ENCODE measurements at places on chromosomes 2 and 18.

- DNase-seq: no peak
These were observed 9.3 kb downstream of the L3MBTL4 start for GRCh38 chr18:6405237-6406074.

- peak; percentile 95 for DNase-seq
These were observed 223.3 kb upstream of the STON1 start for GRCh38 chr2:48306409-48307284.

DNA sequence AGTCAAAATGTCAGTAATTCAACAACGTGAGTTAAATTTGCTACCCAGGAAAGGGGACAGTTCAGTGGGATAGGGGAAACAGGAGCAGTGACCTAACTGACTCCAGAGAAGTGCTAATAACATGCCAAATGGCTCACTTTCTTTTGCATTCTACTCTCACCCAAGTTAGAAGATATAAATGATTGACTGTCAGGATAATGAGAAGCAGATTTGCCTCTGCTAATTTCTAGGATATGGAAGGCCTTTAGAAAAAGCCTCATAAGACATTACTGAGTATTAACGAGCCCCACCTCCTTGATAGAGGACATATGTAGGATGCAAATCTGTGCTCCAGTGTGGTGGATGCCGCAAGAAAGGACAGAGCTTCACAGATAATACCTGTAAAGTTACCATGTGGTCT lies 318.6 kb upstream of the NT5C1B start:
- no peak for DNase-seq

- DNase-seq: no peak
These were observed 90.0 kb downstream of the ZCCHC2 start for GRCh38 chr18:62612776-62613175.

DNA sequence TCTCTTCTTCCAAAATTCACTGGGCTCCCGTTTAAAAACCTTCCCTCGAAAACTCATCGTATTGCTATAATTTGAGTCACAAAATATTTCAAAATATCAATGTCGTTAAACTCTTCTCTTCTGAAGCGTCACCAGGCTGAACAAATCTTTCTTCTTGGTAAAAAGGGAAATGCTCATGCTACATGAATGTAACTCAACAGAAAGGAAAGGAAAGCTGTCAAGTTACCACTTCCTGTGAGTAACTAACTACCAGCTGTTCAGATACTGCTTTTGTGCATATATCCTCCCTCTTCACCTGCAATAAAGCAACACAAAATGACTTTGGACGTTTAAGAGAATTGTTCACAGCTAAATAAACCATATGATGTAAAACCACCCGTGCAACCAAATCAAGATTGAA lies 95.4 kb downstream of the DOCK10 start:
- DNase-seq: peak; percentile 49

- DNase-seq: no peak
These were observed 58.9 kb upstream of the KCNG2 start for GRCh38 chr18:79738581-79739439.

- DNase-seq: peak; percentile 43
These were observed 180.3 kb downstream of the TFCP2L1 start for GRCh38 chr2:121104721-121105141.

GRCh38 chr2:10009811-10010781 lies 33.3 kb upstream of the KLF11 start:
- no peak for DNase-seq

GRCh38 chr18:33924576-33924975 lies 300.1 kb downstream of the NOL4 start:
- no peak for DNase-seq

GRCh38 chr2:72261076-72261475 lies 113.4 kb upstream of the CYP26B1 start:
- no peak for DNase-seq

DNA sequence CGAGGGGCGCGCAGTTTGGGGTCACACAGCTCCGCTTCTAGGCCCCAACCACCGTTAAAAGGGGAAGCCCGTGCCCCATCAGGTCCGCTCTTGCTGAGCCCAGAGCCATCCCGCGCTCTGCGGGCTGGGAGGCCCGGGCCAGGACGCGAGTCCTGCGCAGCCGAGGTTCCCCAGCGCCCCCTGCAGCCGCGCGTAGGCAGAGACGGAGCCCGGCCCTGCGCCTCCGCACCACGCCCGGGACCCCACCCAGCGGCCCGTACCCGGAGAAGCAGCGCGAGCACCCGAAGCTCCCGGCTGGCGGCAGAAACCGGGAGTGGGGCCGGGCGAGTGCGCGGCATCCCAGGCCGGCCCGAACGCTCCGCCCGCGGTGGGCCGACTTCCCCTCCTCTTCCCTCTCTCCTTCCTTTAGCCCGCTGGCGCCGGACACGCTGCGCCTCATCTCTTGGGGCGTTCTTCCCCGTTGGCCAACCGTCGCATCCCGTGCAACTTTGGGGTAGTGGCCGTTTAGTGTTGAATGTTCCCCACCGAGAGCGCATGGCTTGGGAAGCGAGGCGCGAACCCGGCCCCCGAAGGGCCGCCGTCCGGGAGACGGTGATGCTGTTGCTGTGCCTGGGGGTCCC lies at the start of gene ITGA4:
Gene ITGA4 (plus strand): TSS at position 266 of the 620 bp plus-strand sequence. CDS start 269 bp downstream, at position 535.
- DNase-seq: peak; percentile 94

DNA sequence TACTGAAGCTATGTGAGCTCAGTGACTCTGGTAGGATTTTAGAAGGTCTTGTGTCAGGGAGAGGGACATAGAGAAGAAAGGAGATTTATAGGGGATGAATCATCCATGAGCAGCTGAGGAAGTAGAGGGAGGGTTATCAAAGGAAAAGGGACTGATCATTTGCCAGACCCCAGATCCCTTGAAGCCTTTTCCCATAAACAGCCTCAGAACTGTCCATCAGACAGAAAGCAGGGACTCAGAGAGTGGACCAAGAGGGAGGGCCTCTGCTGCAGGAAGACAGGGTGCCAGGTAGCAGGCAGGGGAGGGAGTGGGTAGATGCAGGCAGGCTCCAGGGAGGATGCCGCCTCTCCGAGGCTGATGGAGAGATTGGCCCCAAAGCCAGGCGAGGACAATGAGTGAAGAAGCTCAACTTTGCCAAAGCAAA lies 133.9 kb downstream of the TNS1 start:
- DNase-seq: no peak

- DNase-seq: no peak
These were observed 203.4 kb downstream of the TGIF1 start for GRCh38 chr18:3653263-3653850.

GRCh38 chr2:85577386-85578242 lies at the start of gene VAMP8:
Gene VAMP8 (plus strand): TSS chr2:85577586. CDS start chr2:85577647, 61 bp downstream.
- DNase-seq: no peak

DNA sequence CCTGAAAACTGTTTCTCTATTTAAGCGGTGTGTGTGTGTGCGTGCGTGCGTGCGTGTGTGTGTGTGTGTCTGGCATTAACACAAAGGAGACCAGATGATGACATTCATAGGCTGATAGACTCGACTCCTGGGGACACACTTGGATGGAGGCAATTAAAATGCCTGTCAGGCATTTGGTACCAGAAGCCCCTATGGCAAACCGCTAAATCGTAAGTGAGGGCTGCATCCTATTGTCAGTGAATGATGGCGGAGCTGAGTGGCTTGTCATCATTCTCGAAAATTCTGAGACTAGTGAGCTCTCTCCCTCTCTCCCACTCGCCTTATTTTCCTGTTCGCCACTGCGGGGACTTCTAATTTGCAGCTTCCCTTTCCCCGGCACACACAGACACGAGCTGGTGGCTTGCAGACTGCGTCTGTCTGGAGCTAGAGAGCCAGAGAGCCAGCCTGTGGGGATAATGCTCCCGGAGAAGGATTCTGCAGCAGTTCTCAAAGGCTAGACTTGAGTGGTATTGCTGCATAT lies 155.4 kb downstream of the MAP2 start:
- DNase-seq: peak; percentile 48

GRCh38 chr2:128233790-128234395 lies 84.8 kb downstream of the HS6ST1 start:
- no peak for DNase-seq

- DNase-seq: no peak
These were observed 1082.6 kb upstream of the CELF4 start for GRCh38 chr18:38648179-38648578.

DNA sequence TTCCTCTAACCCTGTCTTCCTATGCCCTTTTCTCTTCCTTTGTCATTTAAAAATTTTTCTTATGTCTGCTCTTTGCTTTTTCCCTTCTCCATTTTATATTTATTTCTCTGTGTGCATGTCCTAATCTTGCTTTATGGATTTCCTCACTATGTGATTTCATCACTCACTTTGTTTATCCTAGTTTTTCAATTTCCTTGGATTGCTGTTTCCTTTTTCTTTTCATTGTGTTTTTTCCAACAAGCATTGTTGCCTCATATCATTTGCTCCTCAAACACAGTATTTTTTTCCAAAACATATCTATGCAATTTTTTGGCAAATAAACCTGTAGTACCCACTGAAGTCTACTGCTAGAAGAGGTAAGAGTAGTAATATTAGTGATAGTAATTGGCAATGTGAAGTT lies 67.4 kb upstream of the PNPT1 start:
- DNase-seq: peak; percentile 82

- DNase-seq: peak; percentile 1
These were observed 560.6 kb downstream of the SLC4A3 start for GRCh38 chr2:220188031-220188430.

DNA sequence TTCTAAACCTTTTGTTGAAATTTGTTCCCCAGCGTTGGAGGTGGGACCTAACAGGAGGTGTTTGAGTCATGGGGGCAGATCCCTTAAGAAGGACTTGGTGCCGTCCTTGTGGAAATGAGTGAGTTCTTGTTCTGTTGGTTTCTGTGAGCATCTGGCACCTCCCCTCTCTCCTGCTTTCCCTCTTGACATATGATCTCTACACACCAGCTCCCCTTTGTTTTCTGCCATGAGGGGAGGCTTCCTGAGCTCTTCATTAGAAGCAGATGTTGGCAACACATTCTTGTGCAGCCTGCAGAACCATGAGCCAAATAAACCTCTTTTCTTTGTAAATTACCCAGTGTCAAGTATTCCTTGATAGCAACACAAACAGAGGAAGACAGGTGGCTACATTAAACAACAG lies 23.8 kb downstream of the NABP1 start:
- no peak for DNase-seq

DNA sequence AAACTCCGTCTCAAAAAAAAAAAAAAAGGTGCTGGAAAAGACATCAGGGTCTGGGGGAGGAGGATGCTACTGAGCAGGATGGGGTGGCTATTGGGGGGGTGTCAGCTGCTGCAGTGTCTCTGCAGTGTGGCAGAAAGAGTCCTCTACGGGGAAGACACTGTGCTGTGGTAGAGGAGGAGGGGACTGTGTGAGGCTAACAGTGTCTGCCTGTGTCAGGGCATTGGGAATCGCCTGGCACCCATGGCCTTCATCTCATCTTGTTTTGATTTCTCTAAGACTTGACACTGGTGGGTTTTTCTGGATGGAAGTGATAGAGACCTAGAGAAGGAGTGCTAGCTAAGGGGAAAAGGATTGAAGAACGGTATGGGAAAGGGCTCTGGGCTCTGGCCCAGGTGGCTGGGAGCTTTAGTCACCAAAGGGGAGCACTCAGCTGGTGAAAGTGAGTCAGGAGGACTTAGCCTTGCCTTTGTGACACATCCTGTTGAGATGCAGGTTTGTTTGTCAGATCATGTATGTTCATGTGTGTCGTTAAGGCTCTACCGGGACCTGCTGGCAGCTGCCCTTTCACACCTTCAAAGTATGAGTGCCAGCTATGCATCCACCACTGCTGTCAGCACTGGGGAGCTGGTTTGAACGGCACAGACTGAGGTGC lies 58.0 kb downstream of the FARP2 start:
- DNase-seq: no peak

DNA sequence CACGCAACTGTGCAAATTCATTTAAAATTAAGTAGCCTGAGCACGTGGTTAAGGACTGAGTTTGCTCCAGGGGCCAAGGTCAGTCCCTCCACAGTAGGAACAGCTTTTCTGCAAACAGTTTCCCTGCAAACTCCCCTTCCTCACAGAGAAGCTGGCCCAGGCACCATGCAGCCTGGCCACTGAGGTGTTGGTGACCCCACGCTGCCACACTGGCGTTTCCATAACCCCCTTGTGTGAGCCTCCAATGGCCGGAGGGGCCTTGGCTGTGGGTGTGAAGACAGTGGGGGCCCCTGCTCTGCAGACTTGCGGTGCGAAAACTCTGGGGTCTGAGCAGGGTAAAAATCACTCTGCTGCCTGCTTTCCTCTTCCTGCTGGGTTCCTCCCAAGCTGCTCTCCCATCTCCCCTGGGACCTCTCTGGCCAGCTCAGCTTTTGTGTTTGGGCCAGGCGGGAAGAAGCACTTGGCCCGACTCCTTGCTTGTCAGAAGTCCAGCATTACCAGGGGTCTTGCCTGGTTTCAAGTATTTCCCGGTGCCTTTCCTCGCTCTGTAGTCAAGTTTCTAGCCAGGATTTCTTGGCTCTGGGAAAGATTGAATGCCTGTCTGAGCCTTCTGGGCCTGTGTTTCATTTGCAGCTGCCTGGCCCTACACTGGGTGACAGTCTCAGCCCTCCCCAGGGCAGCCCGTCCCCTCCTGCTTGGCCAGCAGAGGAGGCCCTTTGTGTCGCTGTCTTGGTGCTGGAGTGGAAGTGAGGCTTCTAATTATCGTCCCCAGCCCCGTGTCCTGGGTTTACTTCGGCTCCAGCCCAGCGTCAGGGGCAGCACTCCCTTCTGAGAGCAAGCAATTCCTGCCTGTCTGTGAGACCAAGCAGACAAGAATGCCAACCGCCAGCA lies 131.4 kb upstream of the SLC1A4 start:
- DNase-seq: peak; percentile 57

DNA sequence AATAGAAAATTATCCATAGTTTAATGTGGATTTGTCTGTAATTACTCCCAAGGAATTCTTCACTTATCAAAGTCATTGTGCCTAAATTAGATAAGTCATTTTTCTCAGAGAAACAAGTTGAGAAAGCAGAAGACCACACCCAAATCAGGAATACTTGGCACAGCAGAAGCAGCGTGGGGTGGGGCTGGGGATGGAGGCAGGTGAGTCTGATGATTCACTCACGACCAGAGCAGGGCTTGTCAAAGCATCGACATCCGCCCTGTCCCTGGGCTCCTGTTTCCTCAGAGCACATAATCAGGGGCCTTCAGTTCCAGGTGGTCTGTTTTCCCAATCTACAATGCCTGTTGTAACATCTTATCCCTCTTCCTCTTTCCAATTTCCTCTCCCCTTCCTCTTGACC lies 31.5 kb upstream of the COLEC12 start:
- no peak for DNase-seq

DNA sequence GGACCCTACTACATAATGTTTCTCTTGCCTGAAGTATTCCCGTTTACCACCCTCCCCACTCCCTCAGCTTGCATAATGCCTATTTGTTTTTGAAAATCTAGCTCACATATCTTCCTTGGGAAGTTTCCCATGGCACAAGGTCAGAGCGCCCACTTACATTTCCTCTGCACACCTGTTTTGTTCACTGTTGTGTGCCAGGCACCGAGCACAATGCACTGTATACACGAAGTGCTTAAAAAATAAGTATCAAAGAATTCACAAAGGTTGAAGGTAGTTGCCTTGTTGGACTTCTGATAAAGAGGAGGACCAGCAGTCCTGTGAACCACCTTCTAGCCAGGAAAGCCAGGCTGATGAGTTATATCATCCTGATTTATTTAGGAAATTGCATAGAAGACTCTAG lies 16.8 kb upstream of the RHOB start:
- DNase-seq: no peak

Data from adipocyte (in vitro differentiated cells).